ENCODE measurements at places on chromosomes 16 and 17.
A peak's percentile ranks its signal among the peaks of the same experiment; 100 is the strongest.

DNA sequence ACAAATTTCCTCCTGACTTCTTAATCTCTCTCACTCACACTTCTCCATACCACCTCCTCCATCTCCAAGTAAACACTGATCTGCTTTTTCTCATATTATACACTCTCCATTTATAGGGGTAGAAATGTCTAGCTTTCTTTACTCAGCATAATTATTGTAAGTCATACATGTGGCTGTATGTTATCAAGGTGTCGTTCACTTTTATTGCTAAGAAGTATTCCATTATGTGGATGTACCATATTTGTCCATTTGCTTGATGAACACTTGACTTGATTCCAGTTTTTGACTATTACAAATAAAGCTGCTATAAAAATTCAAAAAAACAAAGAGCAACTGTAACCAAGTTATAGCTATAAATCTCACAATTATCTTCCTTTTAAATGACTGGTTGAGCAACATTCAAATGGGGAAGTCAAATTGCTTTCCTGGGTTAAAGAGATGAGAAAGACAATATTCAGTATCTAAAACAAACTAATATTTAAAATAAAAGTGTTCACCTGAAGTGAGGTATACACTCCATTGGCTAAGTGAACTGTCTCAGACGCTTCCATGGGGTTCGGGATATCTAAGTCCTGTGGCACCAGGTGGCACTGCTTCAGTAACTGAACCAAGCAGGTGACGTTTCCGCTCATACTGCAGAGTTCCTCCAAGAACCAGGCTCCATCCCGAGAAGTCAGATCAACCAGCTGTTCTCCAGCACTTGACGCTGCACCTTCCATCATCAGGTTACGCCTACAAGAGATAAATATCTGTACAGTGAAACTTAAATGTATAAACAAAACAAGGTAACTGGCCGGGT is 32.6 kb upstream of the ARL6IP1 start:
- DNase-seq, result no peak

DNA sequence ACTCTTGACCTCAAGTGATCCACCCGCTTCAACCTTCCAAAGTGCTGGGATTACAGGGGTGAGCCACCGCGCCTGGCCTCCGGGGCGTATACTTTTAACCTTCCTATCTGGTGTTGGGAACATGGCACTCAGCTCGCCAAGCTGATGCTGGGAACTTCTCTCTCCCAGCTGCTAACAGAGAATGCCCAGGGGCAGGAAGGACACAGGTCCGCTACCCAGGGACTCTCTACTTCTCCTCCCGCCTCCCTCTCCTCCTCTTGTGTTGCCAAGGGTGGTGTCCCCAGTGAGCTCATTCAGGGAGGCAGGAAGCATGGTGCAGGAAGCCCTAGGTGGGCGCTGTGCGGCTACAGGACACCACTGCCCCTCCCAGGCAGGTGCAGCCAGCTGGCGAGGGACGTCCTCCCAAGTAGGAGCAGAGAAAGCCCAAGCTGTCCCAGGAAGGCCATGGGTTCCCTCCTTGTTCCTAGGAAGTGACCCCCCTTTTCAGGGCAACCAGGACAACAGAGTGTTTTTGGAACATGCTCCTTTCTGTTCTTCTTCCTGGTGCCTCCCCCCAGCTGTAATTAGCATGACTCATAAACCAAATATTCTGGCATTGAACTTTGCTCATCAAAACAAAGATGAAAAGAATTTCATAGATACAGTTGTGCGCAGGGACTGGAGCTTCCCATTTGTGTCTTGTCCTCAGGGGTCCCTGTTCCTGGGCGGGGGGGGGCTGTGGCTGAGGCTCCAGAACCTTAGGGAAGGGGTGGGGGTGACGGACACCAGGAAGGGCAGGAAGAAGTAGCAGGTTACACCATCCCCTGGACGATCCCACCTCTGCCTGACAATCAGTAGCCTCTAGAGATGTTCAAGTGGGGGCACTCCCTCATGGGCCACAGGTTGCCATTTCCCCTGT is 2.7 kb downstream of the C1QTNF1 start:
- DNase-seq, result peak; percentile 90

DNA sequence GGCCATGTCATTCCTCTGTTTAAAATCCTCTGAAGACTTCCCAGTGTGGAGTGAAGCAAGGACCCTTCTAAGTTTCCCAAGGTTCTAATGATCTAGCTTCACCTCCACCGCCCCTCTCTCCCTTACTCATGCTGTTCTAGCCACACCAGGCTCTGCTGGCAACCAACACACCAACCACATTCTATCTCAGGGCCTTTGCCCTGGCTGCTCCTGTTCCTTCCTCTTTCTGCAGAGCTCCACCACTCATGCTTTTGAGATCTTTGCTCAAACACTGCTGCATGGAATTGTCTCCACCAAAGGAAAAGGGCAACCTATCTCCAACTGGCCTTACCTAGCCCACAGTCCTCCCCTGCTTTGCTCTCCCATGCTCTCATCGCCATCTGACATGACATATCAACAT is 128.7 kb downstream of the XYLT1 start:
- no peak for DNase-seq

DNA sequence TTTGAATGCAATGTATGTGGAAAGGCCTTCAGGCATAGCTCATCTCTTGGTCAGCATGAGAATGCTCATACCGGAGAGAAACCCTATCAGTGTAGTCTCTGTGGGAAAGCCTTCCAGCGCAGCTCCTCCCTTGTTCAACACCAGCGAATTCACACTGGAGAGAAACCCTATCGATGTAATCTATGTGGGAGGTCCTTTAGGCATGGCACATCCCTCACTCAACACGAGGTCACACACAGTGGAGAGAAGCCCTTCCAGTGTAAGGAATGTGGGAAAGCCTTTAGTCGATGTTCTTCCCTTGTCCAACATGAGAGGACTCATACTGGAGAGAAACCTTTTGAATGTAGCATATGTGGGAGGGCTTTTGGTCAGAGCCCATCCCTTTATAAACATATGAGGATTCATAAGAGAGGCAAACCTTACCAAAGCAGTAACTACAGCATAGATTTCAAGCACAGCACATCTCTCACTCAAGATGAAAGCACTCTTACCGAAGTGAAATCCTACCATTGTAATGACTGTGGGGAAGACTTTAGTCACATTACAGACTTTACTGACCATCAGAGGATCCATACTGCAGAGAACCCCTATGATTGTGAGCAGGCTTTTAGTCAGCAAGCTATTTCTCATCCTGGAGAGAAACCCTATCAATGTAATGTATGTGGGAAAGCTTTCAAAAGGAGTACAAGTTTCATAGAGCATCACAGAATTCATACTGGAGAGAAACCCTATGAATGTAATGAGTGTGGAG is 24.7 kb downstream of the ZFP90 start:
- no peak for DNase-seq

DNA sequence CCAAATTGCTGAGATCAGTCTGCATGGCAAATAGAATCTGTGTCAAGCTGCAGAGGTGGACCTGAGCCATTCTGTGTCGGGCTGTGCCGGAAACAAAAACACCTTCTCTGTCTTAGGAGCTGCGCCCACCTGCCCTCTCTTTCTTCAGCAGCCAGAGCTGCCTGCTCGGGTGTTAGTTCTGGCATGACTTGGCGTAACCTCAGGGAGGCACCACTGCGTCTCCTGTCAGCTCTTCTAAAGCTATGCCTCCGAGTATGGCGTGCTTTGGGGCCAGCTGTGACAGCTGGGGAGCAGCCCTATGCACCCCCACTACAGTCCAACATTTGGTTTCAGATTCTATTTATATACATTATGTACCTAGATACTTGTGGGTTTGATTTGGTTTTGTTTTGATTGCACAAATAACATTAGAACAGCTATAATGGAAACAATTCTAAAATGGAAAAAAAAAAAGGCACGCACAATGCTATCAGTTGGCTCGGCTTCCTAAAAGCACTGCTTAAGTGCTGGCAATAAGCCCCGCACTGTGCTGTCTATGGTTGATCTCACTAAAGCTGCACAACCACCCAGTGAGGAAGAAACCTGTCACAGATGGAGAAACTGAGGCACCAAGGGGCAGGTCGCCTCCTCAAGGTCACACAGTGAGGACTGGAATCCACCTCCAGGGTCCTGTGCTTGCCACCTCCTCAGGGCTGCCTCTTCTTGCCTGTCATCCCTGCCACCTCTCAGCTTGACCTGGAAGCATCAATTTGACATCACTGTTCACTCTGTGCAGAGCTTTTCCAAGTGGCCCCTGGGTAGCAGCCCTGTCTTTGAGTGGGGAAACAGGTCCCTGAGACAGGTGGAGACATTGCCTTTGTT is 18.7 kb upstream of the ADGRG1 start:
- DNase-seq, result no peak

DNA sequence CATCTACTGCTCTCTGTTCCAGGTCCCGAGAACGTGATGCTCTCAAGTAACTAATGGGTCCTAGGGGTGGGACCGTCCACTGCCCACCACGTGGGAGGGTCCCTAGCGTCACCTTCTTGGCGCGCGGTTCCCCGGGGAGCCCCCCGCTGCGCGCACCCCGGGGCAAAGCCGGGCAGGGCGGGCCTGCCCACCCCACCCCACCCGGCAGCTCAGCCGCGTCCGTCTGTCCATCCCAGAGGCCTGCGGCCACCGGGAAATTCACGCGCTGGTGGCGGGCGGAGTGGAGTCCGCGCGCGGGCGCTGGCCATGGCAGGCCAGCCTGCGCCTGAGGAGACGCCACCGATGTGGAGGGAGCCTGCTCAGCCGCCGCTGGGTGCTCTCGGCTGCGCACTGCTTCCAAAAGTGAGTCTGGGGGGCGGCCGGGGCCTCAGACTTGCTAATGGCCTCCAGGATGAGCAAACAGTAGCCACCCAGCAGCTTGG is 494 bp downstream of the PRSS41 start:
- DNase-seq, result no peak

- peak; percentile 4 for DNase-seq
Measured at GRCh38 chr16:75761108-75761507, 34.8 kb upstream of the CPHXL start.

- DNase-seq, result no peak
Measured at GRCh38 chr17:50785946-50786570, 18.7 kb upstream of the ANKRD40CL start.
